ENCODE measurements at places on chromosomes 1 and 21.

DNA sequence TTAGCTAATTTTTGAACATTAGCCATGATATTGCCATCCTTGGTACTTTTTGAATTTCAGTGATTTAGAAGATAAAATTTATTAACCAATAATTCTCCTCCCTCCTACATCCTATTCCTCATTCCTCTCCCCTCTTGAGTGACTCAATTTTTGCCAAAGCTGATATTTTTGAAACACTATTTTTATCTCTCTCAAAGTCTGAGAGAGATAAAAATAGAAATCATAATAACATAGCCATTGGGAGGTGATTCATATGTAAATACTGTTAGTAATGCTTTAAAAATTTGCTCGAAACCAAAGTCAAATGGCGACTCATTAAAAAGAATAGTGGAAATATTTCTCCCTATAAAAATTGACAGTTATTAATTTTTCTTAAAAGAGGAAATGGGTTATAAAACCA is 97.4 kb downstream of the PATJ start:
- DNase-seq, result no peak

DNA sequence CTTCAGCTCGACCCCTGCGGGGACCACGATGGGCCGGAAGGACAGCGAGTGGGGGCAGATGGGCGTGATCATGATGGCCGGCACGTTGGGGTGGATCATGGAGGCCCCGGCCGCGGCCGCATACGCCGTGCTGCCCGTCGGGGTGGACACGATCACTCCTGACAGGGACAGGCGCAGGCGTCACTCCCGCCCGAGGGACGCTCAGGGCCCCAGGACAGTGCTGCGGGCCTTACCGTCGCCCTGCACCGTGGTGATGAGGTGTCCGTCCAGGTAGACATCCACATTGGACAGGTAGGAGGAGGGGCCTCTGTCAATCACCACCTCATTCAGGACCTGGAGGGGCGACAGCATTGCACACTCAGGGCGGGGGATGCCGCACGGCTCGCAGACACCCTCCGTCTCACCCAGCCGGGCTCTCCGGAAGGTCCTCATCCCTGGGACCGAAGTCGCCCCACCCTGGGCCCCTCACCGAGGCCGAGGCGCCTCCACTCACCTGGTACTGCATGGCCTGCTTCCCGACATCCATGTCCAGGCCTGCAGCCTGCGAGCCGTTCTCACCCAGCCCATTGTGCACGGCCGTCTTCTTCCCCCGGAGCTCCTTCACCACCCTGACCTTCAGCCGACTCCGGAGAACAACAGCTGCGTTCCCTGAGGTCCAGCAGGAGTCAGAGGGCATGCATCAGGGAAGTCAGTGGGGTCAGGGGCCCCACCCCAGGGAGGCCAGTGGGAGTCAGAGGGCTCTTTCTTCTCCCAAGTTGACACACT is 24.0 kb downstream of the NADK start:
- DNase-seq, result no peak

GRCh38 chr1:21106709-21107108 is 70.0 kb downstream of the EIF4G3 start:
- DNase-seq, result no peak

DNA sequence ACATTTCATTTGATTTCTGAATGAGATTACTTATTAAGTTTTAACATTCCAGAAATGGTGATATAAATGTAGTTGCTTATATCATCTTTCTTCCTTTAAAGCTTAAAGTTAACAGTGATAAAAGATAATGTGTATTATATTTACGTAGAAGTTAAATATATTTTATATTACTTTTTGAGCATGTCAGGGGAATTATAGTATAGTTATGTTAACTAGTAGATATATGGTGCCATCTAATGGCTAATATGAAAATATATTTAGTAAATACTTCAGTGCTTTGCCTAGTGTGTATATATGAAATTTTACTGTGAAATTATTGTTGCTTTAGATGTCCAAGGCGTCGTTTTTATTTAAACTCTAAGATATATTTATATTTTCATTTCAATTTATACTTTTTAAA is 51.5 kb downstream of the SYT14 start:
- no peak for DNase-seq

DNA sequence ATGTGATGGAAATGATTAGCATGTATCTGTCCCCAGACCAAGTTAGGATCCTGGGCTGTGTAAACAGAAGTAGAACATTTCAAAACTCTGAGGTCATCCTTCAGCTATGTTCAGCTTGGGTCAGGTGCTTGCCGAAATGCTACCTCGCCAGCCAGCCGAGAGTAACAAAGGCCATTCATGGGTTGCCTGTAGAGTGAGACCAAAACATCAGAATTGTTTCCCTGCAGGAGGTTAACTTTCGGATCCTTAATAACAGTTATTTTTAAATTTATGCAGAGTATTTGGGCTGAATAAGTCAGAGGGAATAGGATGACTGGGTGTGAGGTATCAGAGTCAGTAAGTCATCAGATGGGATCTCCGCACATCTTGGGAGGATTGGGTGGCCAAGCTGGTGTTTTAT is 35.6 kb downstream of the SMYD2 start:
- no peak for DNase-seq

DNA sequence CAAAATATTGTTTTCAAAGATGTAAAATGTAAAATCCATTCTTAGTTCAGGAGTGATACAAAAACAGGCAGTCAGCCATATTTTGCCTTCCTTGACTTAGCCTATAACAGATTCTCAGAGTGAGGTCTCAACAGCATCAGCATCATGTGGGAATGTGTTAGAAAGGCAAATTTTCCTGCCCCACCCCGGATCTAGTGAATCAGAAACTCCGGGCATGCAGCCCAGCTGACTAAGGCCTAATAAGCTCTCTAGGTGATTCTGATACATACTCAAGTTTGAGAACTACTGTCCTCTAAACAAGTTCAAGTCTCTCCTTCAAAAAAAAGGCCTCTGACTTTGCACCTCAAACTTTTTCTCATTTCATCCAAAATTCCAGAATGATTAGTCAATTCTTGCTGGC is 46.9 kb upstream of the PRRC2C start:
- DNase-seq, result no peak

DNA sequence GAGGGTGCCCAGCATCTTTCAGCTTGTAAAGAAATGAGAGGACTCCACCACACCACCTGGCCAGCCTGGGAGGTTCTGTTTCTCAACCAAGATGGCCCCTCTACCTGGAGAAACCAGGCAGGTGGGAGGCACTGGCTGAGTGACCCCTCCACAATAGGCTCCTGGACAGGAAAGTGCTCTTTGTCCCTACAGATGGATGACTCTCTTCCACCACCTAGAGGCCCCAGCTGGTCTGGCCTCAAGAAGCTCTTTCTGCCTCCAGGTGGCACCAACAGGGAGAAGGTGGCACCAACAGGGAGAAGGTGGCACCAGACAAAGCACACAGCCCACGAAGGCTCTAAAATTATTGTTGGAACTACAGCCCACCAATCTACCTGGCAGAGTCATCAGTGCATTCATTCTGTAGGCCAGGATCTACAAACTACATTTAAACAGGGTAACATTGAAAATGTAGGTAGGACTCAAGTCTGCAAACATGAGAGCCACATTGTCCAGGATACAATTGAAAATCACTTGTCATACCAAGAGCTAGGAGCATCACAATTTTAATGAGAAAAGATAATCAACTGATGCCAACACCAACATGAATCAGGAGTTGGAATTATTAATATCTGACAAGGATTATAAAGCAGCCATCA is 14.4 kb downstream of the TMPRSS3 start:
- peak; percentile 46 for DNase-seq

- DNase-seq, result no peak
These were observed 50.8 kb upstream of the COL24A1 start for GRCh38 chr1:86207323-86207722.

- DNase-seq, result no peak
These were observed 212.7 kb downstream of the PTBP2 start for GRCh38 chr1:96934282-96934681.

GRCh38 chr1:20074055-20074724 is 4.2 kb downstream of the PLA2G5 start:
- DNase-seq, result no peak

Measured in activated T-cell treated with anti-CD3 and anti-CD28 coated beads, Interleukin-2, amount 50 U/mL, for 72 hours (primary cell).